ENCODE measurements at places on chromosomes 1 and 21. TPM values are rescaled to one million over a fixed set of nuclear protein-coding genes. Genes with fewer than 3 reads are reported as not detected.

The EFNA4 gene
- 2.6 TPM for total RNA-seq

The DYNLT4 gene
- total RNA-seq = not detected

The TMEM82 gene
- not detected for total RNA-seq

The C1orf56 gene
- total RNA-seq = 2.6 TPM

The ASCL5 gene
- not detected for total RNA-seq

The HNRNPR gene
- total RNA-seq = 80.5 TPM

The ZNF683 gene
- not detected for total RNA-seq
